ENCODE measurements at places on chromosomes 13 and 19.
A peak's percentile ranks its signal among the peaks of the same experiment; 100 is the strongest.

- no peak for DNase-seq
Measured at GRCh38 chr19:35885904-35886303, 14.4 kb downstream of the NFKBID start.

GRCh38 chr19:16778796-16779411 is 50.3 kb upstream of the SIN3B start:
- DNase-seq, result peak; percentile 62

- no peak for DNase-seq
Measured at GRCh38 chr13:112342841-112343361, 33.3 kb upstream of the SPACA7 start.

GRCh38 chr19:1730157-1730556 is 23.1 kb upstream of the ONECUT3 start:
- DNase-seq, result no peak

DNA sequence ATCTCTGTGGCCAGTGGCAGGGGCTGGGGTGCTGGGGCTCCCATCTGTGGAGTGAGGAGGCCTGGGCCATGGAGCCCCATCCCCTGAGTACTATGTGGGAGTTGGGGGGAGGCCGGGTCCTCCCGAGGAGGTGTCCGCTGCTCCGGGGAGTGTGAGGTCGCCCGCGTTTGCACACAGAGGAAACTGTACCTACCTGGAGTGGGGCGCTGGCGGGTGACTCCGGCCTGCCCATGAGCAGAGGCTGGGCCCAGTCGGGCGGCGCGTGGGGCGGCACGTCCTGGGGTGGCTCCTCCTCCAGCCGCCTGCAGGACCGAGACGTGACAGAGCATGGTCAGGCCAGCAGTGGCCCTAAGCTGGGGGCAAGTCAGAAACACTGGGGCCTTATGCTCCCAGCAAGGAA is 33.8 kb upstream of the MATK start:
- DNase-seq, result no peak
